ENCODE measurements at places on chromosomes 1 and 21.
A peak's percentile ranks its signal among the peaks of the same experiment; 100 is the strongest.

- H3K36me3 ChIP-seq, result no peaks in the 10 kb centered on the region
- DNase-seq, result no peak
- no peak overlapping the region for H3K4me3 ChIP-seq
- H3K4me1 ChIP-seq, result no peaks in the 10 kb centered on the region
- H3K27me3 ChIP-seq, result peaks cover 37% of the 10 kb centered on the region
Observed at GRCh38 chr1:206872139-206872538, 6.7 kb downstream of the IL20 start.

- no peak overlapping the region for H3K4me3 ChIP-seq
- no peak overlapping the region for H3K27ac ChIP-seq
- peaks cover 31% of the 10 kb centered on the region for H3K27me3 ChIP-seq
Observed at GRCh38 chr1:2320760-2321667, 70.3 kb downstream of the MORN1 start.

GRCh38 chr1:36884029-36884701 is 150.2 kb downstream of the GRIK3 start:
- H3K4me1 ChIP-seq, result no peaks in the 10 kb centered on the region
- no peak overlapping the region for H3K27ac ChIP-seq
- no peak overlapping the region for H3K4me3 ChIP-seq
- H3K36me3 ChIP-seq, result no peaks in the 10 kb centered on the region
- DNase-seq, result no peak
- H3K27me3 ChIP-seq, result peaks cover 18% of the 10 kb centered on the region

DNA sequence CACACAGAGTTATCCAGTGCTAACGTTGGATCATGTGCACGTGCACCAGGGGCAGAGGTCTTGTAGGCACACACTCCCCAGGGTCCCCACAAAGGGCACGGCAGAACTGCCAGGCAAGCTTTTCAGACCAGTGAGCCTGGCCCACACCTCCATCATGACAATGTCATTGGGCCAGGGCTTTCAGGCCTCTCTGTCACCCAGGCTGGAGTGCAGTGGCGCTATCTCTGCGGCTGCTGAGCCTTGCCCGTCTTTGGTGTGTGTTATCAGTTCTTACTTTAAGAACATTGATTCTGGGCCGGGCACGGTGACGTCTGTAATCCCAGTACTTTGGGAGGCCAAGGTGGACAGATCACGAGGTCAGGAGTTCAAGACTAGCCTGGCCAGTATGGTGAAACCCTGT is 44.2 kb downstream of the PKNOX1 start:
- DNase-seq, result no peak
- peaks cover 18% of the 10 kb centered on the region for H3K4me1 ChIP-seq
- H3K4me3 ChIP-seq, result no peak overlapping the region
- H3K36me3 ChIP-seq, result peaks cover 70% of the 10 kb centered on the region
- H3K27me3 ChIP-seq, result no peaks in the 10 kb centered on the region

DNA sequence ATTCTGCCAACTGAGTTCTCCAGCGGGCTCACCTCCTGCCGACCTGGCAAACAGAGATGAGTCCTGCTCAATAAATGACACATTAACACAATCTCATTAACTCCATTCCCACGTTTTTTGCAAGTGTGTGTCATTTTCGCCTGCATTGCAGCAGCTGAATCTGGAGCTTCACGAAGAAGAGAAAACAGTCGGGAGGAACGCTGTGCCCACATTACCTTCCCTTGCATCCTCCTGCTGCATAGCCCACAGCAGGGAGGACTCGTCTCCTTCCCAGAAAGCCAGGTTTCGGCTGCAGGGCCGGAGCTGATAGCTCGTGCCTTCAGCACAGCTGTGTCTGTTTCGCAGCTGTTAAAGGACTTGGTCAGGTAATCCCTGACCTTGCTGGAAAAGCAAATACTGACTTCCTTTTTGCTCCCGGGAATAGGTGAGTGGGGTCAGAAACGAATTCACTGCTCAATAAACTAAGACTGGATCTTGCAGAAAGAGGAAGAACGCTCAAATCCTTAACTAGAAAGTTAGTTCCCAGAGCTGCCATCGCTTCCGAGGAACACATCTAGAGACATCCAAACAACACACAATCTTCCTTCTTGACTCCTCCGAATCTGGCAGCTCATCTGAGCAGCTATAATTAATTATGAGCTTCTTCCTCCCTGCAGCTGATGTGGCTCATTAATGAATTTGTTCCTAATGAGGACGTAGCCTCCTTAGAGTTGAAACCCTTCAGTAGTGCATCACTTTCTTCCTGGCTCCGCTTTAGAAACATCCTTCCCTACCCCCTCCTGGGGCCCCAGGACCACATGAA is 33.0 kb downstream of the KANK4 start:
- H3K4me3 ChIP-seq, result peak overlapping the region; percentile 79
- H3K36me3 ChIP-seq, result no peaks in the 10 kb centered on the region
- no peak overlapping the region for H3K27ac ChIP-seq
- H3K27me3 ChIP-seq, result peaks cover 75% of the 10 kb centered on the region
- peak; percentile 28 for DNase-seq

- H3K4me1 ChIP-seq, result peaks cover 5% of the 10 kb centered on the region
- DNase-seq, result no peak
- peak overlapping the region; percentile 27 for H3K27ac ChIP-seq
- no peaks in the 10 kb centered on the region for H3K27me3 ChIP-seq
- H3K36me3 ChIP-seq, result peaks cover 20% of the 10 kb centered on the region
Observed at GRCh38 chr21:31387560-31388186, 43.6 kb upstream of the TIAM1 start.

DNA sequence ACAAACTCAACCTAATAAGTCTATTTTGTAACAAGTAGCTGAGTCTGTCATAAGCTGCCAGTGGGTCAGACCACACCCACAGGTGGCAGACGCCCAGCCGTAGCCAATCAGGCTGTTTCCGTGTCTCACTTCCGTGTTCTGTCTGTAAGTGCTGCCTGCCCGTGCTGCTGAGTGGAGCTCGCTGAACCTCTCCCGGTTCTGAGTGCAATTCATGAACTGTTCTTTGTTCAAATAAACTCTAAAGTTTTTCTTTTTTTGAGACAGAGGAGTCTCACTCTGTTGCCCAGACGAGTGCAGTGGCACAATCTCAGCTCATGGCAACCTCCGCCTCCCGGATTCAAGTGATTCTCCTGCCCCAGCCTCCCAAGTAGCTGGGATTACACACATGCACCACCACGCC is 25.1 kb downstream of the POFUT2 start:
- H3K27me3 ChIP-seq, result no peaks in the 10 kb centered on the region
- H3K4me3 ChIP-seq, result no peak overlapping the region
- no peak overlapping the region for H3K27ac ChIP-seq
- DNase-seq, result no peak

DNA sequence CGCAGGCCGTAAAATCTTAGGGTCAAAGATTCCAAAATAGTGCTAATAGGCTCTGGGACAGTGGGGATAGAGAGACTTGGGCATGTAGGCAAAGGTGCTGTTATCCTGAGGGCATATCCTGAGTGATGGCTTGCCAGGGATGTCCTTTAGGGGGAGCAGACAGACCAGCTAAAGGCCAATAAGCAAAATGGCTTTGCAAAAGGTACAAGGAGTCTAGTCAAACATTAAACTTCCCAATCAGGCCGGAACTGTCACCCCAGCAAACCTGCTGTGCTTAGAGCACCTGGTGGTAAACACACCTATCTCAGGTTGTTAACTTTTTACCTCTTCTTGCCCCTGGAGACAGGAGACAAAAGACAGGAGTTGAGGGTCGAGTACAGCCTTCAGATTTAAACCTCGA is 49.1 kb downstream of the TRABD2B start:
- no peaks in the 10 kb centered on the region for H3K36me3 ChIP-seq
- no peak overlapping the region for H3K27ac ChIP-seq
- no peak for DNase-seq

GRCh38 chr1:161962091-161962887 is 61.4 kb downstream of the OLFML2B start:
- DNase-seq, result no peak
- peaks cover 2% of the 10 kb centered on the region for H3K4me1 ChIP-seq
- peaks cover 3% of the 10 kb centered on the region for H3K27me3 ChIP-seq
- no peak overlapping the region for H3K27ac ChIP-seq
- peaks cover 49% of the 10 kb centered on the region for H3K36me3 ChIP-seq

DNA sequence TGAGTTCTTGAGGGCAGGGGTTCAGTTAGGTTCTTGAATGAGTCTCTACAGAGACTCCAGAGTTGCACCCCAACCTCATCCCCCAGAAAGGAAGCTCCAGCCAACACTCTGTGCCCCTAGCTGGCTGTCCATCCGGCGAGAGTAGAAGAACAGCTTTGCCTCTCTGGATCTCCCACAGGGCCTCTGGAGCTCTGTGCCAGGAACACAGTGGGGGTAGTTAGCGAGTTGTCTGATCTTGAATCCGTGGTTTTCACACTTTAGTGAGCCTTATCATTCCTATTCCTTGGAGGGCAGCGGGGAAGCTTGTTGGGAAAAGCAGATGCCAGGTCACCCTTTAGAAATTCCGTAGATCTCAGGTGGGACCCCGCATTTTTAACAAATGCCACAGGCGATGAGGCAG is 45.0 kb downstream of the STUM start:
- no peak overlapping the region for H3K27ac ChIP-seq
- no peaks in the 10 kb centered on the region for H3K36me3 ChIP-seq
- H3K4me1 ChIP-seq, result peaks cover 26% of the 10 kb centered on the region
- H3K27me3 ChIP-seq, result peaks cover 15% of the 10 kb centered on the region

DNA sequence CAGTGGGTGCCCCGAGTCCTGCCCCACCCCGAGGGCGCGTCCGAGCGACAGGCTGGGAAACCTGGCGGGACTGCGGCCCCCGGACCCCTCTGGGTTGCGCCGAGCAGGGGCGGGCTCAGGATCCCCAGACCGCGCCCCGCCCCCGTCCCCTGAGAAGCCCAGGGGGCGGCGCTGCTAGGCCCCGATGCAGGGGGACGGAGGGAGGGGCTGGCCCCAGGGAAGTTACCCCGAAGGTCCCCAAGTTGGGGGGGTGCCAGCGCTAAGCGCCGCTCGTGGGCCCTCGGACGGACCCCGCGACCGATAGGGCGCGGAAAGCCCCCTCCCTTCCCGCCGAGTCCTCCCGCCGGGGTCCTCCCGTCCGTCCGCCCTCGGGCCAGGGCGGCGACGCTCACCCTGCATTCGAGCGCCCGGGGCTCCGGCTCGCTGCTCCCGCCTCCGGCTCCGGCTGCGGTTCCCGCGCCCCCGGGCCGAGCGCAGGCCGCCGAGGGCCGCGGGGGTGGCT is 414 bp downstream of the GPR153 start:
- peaks cover 52% of the 10 kb centered on the region for H3K27me3 ChIP-seq
- peaks cover 47% of the 10 kb centered on the region for H3K4me1 ChIP-seq
- peak; percentile 57 for DNase-seq
- no peak overlapping the region for H3K27ac ChIP-seq

- H3K4me1 ChIP-seq, result no peaks in the 10 kb centered on the region
- peaks cover 3% of the 10 kb centered on the region for H3K27me3 ChIP-seq
- no peaks in the 10 kb centered on the region for H3K36me3 ChIP-seq
- no peak overlapping the region for H3K27ac ChIP-seq
- H3K4me3 ChIP-seq, result no peak overlapping the region
- peak; percentile 77 for DNase-seq
Observed at GRCh38 chr1:159132271-159132881, 39.0 kb upstream of the CADM3 start.

DNA sequence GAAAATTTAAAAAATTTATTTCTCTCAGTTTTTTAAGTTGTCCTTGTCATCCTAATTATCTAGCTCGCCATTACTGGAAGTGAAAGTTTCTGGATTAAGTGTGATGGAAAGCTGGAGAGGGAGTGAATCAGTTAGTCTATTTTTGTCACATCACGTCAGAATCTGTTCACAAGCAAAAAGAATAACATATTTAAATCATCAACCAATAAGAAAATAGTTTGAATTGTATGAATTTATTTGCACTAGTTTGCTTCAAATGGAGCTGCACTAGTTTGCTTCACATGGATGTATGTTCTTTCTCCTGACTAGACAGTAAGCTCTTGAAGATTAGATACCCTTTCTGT is 22.8 kb downstream of the PHC2 start:
- no peak overlapping the region for H3K4me3 ChIP-seq
- H3K36me3 ChIP-seq, result peaks cover 91% of the 10 kb centered on the region
- no peaks in the 10 kb centered on the region for H3K27me3 ChIP-seq
- H3K27ac ChIP-seq, result no peak overlapping the region
- peaks cover 10% of the 10 kb centered on the region for H3K4me1 ChIP-seq
- no peak for DNase-seq

- no peaks in the 10 kb centered on the region for H3K36me3 ChIP-seq
- no peaks in the 10 kb centered on the region for H3K27me3 ChIP-seq
- H3K27ac ChIP-seq, result peak overlapping the region; percentile 9
- peaks cover 5% of the 10 kb centered on the region for H3K4me1 ChIP-seq
- DNase-seq, result no peak
Observed at GRCh38 chr1:198856601-198857000, 217.8 kb downstream of the PTPRC start.

- H3K27me3 ChIP-seq, result peaks cover 15% of the 10 kb centered on the region
- DNase-seq, result no peak
- peak overlapping the region; percentile 86 for H3K4me3 ChIP-seq
- no peak overlapping the region for H3K27ac ChIP-seq
Observed at GRCh38 chr1:98660940-98661543, 479 bp upstream of the SNX7 start.

GRCh38 chr1:181643631-181644030 is 160.3 kb downstream of the CACNA1E start:
- no peaks in the 10 kb centered on the region for H3K36me3 ChIP-seq
- no peak for DNase-seq
- H3K27ac ChIP-seq, result no peak overlapping the region
- peaks cover 47% of the 10 kb centered on the region for H3K27me3 ChIP-seq
- H3K4me1 ChIP-seq, result peaks cover 11% of the 10 kb centered on the region
- no peak overlapping the region for H3K4me3 ChIP-seq

- H3K27me3 ChIP-seq, result no peaks in the 10 kb centered on the region
- peaks cover 8% of the 10 kb centered on the region for H3K36me3 ChIP-seq
- no peak overlapping the region for H3K4me3 ChIP-seq
- H3K27ac ChIP-seq, result no peak overlapping the region
- no peak for DNase-seq
Observed at GRCh38 chr1:193569096-193569982, 382.9 kb upstream of the B3GALT2 start.

GRCh38 chr1:26476958-26477357 is 4.7 kb downstream of the HMGN2 start:
- peaks cover 36% of the 10 kb centered on the region for H3K4me1 ChIP-seq
- no peaks in the 10 kb centered on the region for H3K27me3 ChIP-seq
- peaks cover 60% of the 10 kb centered on the region for H3K36me3 ChIP-seq
- H3K27ac ChIP-seq, result no peak overlapping the region
- no peak for DNase-seq

- peaks cover 22% of the 10 kb centered on the region for H3K4me1 ChIP-seq
- no peak overlapping the region for H3K27ac ChIP-seq
- H3K4me3 ChIP-seq, result no peak overlapping the region
- H3K27me3 ChIP-seq, result peaks cover 16% of the 10 kb centered on the region
- no peak for DNase-seq
Observed at GRCh38 chr1:211616231-211616964, 37.4 kb upstream of the SLC30A1 start.

All from nephron progenitor cell (in vitro differentiated cells).